ENCODE measurements at places on chromosomes 11 and 22.

DNA sequence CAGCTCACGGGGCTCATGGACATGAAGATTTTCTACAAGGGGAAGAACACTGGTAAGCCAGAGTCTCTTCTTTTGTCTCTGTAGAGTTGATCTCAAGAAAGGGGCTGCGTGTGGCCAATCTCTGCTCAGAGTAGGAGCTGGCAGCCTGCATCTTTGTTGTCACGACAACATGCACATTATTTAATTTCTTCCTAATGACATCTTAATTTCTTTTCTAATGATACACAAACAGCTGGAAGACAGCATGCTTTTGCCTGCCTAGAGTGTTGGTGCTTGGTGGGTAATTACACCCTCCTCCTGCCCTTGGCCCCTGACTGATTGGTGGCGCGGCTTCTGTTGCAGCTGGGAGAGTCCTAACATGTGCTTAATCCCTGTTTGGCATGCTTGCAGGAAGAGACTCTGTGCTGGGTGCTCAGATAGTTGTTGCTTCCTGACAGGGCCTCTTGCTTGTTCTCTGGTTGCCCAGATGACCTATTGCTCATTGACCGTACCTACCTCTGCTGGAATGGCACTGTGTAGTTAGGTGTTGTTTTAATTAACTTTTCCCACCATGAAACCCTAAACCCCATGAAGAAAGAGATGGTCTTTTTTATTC is 106.9 kb upstream of the SORL1-AS1 start:
- DNase-seq: no peak

GRCh38 chr11:10032935-10033334 is 261.1 kb downstream of the SBF2 start:
- no peak for DNase-seq

- DNase-seq: no peak
These were observed 4.2 kb downstream of the APOBEC3H start for GRCh38 chr22:39101226-39101625.

DNA sequence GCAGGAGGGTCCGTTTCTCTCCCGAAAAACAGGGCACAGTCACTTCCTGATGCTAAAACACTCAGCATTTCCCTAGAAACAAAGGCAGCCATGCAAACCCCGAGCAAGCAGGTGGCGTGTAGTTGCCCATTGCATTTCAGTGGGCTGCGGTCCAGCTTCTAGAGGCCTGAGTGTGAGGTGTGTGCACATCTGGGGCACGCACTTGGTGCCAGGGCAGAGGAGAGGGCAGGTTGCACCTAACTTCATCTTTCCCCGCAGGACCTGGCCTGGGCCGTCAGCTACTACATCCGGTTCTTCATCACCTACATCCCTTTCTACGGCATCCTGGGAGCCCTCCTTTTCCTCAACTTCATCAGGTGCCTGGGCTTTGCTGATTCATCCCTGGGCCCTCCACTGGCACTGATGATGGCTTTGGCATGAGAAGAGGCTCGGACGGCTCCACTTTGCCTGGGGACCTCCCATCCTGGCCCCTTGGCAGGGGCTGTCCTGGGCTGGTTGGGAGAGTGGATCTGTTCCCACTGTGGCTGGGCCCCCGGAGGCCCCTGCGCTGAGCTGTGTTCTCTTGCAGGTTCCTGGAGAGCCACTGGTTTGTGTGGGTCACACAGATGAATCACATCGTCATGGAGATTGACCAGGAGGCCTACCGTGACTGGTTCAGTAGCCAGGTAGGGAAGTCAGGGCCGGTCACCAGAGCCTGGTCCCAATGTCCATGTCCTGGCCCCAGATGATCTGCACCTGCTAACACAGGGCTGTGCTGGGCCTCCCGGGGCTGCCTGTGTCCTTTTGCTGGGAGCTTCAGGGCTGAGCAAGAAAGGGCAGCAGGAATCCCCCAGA is 28.4 kb downstream of the FADS3 start:
- no peak for DNase-seq

- no peak for DNase-seq
These were observed 47.1 kb downstream of the RRP8 start for GRCh38 chr11:6556139-6556949.

GRCh38 chr22:44515779-44516178 is 17.7 kb upstream of the RTL6 start:
- DNase-seq: no peak

DNA sequence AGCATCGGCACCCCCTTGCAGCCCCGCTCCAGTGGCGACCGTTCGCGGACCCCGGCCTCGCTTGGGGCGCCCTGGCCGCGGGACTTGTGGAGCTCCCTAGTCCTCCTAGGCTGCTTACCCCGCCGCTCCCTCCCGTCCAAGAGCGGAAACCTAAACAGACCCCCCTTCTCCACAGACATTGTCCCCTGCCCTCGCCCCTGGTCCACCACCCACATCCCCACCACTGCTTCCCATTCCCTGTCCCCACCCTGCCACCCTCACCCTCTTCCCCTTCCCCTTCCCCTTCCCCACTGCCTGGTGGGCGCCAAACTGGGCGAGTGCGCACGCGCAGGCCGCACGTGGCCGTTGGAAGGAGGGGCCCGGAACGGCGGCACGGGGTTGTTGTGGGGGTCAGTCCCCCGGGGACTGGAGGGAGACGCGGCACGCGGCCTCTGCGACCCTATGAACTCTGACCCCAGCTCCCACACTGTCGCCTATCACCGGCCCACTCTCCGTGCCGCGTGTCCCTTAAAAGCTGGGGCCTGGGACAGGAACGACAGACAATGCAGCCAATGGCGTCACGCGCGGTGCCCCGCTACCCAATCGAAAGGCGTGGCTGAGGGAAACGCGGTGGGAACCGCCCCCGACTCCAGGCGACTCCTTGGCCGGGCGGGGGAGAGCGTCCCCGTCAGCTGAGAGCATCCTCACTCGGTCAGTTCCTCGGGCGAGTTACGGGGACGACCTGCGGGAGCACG is at the start of gene SNX32:
Gene SNX32 (plus strand): TSS at position 667 of the 734 bp plus-strand sequence. CDS start 103 bp downstream, outside the sequence.
- DNase-seq: peak; percentile 67

All from AML-193 (cell line).